A549 treated with RU486 at 1 μM for 4 hours (cell line): ENCODE measurements at places on chromosomes 12 and 14. TPM values are rescaled to one million over a fixed set of nuclear protein-coding genes. Genes with fewer than 3 reads are reported as not detected.

The PRKD1 gene
- total RNA-seq, result 2.4 to 2.6 TPM (median 2.5 TPM) in 5 replicates

The PLBD2 gene
- total RNA-seq, result 25.9 to 36.6 TPM (median 33.4 TPM) in 5 replicates

The RILPL2 gene
- total RNA-seq, result 1.5 to 1.7 TPM (median 1.7 TPM) in 5 replicates

The OTOGL gene
- 0.02 TPM in 1 of 5 replicates, not detected in the others for total RNA-seq

The PRICKLE1 gene
- 0.73 to 0.97 TPM (median 0.81 TPM) in 5 replicates for total RNA-seq

The KRT83 gene
- 2.5 to 6.9 TPM (median 5.9 TPM) in 5 replicates for total RNA-seq

The ANKS1B gene
- 0.13 to 0.73 TPM (median 0.46 TPM) in 5 replicates for total RNA-seq

The TSHR gene
- total RNA-seq, result not detected in 5 replicates

The POLE2 gene
- 8.3 to 15.6 TPM (median 13.8 TPM) in 5 replicates for total RNA-seq

The AQP6 gene
- not detected in 5 replicates for total RNA-seq

The SLC38A4 gene
- not detected in 5 replicates for total RNA-seq

The SLCO1A2 gene
- 0.02 TPM in 1 of 5 replicates, not detected in the others for total RNA-seq

The MUCL1 gene
- total RNA-seq, result not detected in 5 replicates

The OLR1 gene
- total RNA-seq, result 1.0 to 2.1 TPM (median 1.2 TPM) in 5 replicates

The SYCP3 gene
- total RNA-seq, result 0.13 TPM in 1 of 5 replicates, not detected in the others

The OR4E2 gene
- total RNA-seq, result not detected in 5 replicates

The LRRC10 gene
- not detected in 5 replicates for total RNA-seq

The WNT1 gene
- 0.18 TPM in 1 of 5 replicates, not detected in the others for total RNA-seq

The PYGL gene
- 105 to 151 TPM (median 132 TPM) in 5 replicates for total RNA-seq

The DCN gene
- not detected in 5 replicates for total RNA-seq

The SMARCC2 gene
- 30.7 to 37.5 TPM (median 36.2 TPM) in 5 replicates for total RNA-seq

The LRTM2 gene
- not detected in 5 replicates for total RNA-seq

The BCL11B gene
- total RNA-seq, result 0.16 to 0.30 TPM (median 0.30 TPM) in 5 replicates

The CFAP54 gene
- total RNA-seq, result 0.91 to 1.4 TPM (median 1.1 TPM) in 5 replicates

The FAM186B gene
- total RNA-seq, result 0.08 to 0.27 TPM (median 0.16 TPM) in 5 replicates

The NDRG2 gene
- 3.0 to 4.4 TPM (median 3.2 TPM) in 5 replicates for total RNA-seq

The PRH2 gene
- total RNA-seq, result not detected in 5 replicates

The POTEM gene
- not detected in 5 replicates for total RNA-seq

The MYF5 gene
- not detected in 5 replicates for total RNA-seq

The TMPRSS12 gene
- not detected in 5 replicates for total RNA-seq

The MGAT4C gene
- 0.01 to 0.18 TPM (median 0.06 TPM) in 4 of 5 replicates, not detected in the other for total RNA-seq

The DEPDC4 gene
- total RNA-seq, result 0.30 to 2.7 TPM (median 1.4 TPM) in 5 replicates
